T-helper 2 cell treated with Interferon-gamma antibody and Interleukin-4, amounts not matched to agents 5 μg/mL and 100 μg/mL, for 36 hours (primary cell): ENCODE measurements at places on chromosomes 11 and 22.

- no peak overlapping the region for H3K27ac ChIP-seq
- DNase-seq = no peak
- no peak overlapping the region for H3K4me3 ChIP-seq
- H3K36me3 ChIP-seq = no peaks in the 10 kb centered on the region
These were observed 102.9 kb downstream of the MORC2 start for GRCh38 chr22:30865656-30866055.

GRCh38 chr11:134170919-134171281 is 52.9 kb downstream of the NCAPD3 start:
- DNase-seq = no peak
- no peaks in the 10 kb centered on the region for H3K27me3 ChIP-seq
- no peaks in the 10 kb centered on the region for H3K4me1 ChIP-seq
- H3K4me3 ChIP-seq = no peak overlapping the region

- no peak overlapping the region for H3K27ac ChIP-seq
- peaks cover 30% of the 10 kb centered on the region for H3K27me3 ChIP-seq
These were observed 22.6 kb downstream of the RTN4RL2 start for GRCh38 chr11:57482782-57483561.

DNA sequence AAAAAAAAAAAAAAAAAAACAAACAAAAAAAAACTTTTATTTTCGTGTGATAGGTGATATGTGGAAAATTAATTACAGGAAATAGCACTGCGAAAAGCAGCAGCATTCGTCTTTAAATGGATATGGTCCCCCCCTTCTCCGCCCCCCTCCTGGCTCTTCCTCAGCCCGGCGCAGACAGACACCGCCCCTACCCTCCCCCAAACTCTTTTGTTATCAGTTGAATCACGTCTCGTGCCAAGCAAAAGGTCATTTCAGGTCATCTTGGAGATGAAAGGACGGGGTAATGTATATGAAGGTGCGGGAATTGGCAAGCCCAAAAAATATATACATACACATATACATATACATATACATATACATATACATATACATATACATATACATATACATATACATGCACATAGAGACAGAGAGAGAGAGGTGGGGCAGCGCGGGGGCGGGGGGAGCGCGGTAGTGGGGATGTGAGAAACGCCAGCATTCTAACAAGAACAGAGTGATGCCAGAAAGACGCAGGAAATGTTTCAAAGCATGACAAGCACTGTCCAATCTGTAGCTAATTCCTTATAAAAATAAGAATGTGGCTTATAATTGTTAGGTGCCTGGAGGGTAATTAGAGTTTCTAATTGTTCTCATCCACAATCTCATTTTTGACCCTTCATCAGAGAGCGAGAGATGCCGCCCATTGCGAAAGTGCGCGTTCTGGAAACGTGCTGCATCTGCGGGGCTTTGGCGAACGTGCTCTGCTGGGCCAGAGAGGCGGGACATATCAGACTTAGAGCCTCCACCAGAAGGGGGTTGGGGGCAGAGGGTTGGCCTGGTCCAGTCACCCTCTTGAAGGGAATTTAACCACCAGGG is 214.5 kb upstream of the UBASH3B start:
- H3K36me3 ChIP-seq = no peaks in the 10 kb centered on the region
- peaks cover 10% of the 10 kb centered on the region for H3K27me3 ChIP-seq
- no peak overlapping the region for H3K4me3 ChIP-seq
- no peak overlapping the region for H3K27ac ChIP-seq
- DNase-seq = no peak
- H3K4me1 ChIP-seq = no peaks in the 10 kb centered on the region

DNA sequence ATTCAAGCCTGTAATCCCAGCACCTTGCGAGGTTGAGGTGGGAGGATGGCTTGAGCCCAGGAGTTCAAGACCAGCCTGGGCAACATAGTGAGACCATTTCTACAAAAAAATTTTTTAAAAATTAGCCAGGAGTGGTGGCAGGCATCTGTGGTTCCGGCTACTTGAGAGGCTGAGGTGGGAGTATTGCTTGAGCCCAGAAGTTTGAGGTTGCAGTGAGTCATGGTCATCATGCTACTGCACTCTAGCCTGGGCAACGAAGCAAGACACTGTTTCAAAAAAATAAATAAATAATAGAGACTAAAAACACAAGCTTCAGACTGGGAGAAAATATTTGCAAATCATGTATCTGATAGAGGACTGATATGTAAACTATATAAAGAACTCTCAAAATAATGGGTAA is 33.2 kb downstream of the BTBD10 start:
- H3K4me1 ChIP-seq = peaks cover 8% of the 10 kb centered on the region
- no peak overlapping the region for H3K4me3 ChIP-seq
- no peaks in the 10 kb centered on the region for H3K27me3 ChIP-seq
- H3K27ac ChIP-seq = no peak overlapping the region
- H3K36me3 ChIP-seq = peaks cover 26% of the 10 kb centered on the region
- no peak for DNase-seq

- H3K27me3 ChIP-seq = peaks cover 22% of the 10 kb centered on the region
- no peak for DNase-seq
- no peak overlapping the region for H3K27ac ChIP-seq
- H3K36me3 ChIP-seq = no peaks in the 10 kb centered on the region
- no peak overlapping the region for H3K4me3 ChIP-seq
These were observed 56.1 kb upstream of the B3GAT1 start for GRCh38 chr11:134468081-134468668.
